AG04450 (cell line): ENCODE measurements at places on chromosomes 5 and 9.
A peak's percentile ranks its signal among the peaks of the same experiment; 100 is the strongest.

DNA sequence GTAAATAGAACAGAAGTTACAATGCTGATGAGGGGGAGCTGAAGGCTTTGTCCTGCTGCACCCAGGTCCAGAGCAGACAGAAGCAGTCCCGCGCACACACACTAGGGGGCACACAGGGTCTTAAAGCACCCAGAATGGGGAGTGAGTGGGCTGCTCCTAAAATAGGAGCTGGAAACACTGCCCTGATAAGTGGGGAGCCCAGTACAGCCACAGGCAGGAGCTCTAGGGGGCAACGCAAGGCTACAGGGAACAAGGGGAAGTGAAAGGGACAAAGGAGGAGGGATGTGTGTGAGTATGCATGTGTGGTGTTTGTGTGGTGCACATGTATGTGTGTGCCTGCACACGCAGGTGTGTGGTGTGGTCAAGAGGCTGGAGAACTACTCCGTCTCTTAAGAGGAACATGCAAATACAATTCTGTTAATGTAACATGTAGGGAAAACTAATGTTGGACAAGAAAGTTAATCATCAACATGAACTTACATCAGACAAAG is 191.5 kb downstream of the ROR2 start:
- DNase-seq = no peak

DNA sequence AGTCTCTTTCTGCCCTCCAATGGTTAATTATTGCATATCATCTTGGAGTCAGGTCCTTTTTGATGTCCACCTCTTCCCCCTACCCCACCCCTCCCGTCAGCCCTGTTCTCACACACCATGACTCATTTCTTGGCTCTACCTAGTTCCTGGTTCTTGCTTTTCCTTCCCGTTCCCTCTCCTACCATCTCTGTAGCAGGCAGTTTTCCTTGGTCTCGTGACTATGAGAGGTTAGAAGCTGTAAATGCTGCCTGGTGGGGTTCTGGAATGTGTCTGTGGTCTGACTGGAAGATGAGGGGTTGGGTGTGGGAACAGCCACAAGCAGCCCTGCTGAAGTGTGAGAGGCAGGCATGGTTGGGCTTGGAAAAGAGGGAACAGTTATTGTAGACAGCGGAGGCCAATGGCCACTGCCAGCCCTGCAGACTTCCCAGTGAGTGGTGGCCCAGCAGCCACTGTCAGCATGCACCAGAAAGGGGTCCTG is 18.2 kb downstream of the SLC22A5 start:
- DNase-seq = peak; percentile 93

- DNase-seq = no peak
These were observed 8.8 kb downstream of the SPARC start for GRCh38 chr5:151677776-151678545.

DNA sequence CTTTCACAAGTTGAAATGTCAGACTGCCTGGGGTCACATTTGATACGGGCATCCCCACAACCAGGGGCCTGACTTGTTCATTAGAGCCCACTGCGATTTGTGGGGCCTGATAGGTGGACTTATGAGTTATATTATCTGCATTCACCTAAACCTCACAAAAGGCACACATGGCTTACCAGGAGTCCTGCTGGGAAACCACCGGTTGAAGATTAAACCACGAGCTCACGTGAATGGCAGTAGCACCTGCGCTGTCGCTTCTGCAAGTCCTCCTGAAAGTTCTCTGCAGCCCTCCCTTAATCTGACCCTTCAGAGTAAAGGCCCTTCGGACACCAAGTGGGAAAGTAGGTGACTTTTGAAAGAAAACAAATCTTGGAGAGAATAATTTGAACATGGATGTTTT is 68.9 kb downstream of the PPIC start:
- DNase-seq = no peak

DNA sequence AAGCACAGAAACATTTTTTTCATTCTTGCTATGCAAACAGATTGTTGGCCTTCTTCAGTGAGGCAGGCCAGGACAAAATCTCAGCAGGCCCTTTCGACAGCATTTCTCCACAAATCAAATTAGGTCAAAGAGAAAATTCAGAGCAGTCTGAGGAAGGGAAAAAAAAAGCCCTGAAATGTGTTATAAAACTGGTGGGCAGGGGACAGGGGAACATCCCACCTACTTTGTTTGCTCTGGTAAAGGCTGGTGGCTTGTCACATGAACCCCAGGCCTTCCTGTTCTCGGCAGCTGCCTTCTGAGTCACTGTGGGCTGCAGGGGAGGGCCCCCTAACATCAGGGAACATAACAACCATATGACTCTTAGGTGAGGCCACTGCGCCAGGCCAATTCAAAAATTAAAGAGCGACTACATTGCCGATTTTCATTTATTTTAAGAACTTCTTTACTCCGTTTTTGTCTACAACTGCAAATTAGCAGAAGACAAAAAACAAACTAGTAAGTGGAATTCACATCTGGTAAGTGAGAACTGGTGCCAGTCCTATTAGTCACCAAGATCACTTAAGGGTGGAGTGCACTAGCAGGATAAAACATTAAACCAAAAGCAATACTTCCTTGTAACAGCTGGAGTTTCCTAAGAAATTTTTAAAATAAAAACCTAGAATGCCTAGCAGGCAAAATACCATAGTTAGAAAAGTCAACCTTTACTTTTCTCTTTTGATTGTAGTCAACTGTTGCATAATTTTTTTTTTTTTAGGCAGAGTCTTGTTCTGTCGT is 46.2 kb upstream of the DENND4C start:
- DNase-seq = peak; percentile 48
